ENCODE measurements at places on chromosomes 12 and 14.

GRCh38 chr12:94135896-94136295, 12.5 kb upstream of the PLXNC1 start:
- no peak for DNase-seq

DNA sequence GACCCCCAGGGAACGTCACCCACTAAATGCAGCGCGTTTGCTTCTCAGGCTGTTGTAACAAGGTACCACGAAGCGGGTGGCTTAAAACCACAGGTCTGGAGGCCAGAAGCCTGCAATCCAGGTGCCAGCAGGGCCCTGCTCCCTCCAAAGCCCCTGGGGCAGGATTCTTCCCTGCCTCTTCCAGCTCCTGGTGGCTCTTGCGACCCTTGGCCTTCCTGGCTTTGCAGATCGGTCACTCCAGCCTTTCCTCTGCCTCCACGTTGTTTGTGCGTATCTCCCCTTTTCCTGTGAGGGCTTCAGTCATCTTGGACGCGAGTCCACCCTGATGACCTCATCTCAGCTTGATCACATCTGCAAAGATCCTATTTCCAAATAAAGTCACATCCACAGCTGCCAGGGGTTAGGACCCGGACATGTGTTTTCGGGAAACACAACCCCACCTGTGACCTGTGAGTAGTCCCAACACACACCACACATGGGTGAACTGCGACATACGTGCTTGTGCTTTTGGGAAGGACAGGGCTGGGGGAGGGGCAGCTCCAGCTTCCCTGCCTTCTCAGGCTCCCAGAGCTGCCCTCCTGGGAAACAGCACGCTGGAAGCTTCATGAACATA, 114.5 kb upstream of the NCOR2 start:
- DNase-seq = no peak

- no peak for DNase-seq
These were observed 12.7 kb downstream of the PPP2R5C start for GRCh38 chr14:101774006-101774795.

- DNase-seq = no peak
These were observed 520 bp downstream of the CSRP2 start for GRCh38 chr12:76878099-76878898.

DNA sequence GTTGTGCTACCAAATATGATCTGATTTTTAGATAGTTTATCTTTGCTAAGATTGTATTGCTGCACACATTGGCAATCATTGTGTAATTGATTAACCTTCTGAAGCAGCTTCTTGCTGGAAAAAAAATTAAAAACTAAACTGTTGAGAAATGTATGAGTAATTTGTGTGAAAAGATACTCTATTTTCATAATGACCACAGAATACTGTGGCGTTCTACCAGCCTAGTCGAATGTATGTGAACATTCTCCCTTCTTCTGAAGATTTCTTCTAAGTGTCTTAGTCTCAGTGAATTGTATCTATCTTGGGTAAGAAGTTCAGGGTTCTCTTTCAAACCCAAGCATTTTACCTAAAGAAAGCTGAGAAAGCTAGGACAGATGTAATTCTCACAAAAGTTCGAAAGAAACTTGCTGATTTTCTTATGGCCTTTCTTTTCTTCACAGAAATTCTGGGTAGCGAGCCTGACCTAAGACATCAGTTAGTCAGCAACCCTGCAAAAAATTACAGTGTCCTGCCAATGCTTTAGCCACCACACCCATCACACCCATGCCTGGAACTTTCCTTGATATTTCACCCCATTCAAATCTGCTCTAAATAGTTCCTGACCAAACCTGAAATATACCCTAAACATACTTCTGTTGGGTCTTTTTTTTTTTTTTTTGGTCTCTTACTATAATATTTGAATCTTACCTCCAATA, 27.1 kb upstream of the C12orf71 start:
- DNase-seq = no peak

DNA sequence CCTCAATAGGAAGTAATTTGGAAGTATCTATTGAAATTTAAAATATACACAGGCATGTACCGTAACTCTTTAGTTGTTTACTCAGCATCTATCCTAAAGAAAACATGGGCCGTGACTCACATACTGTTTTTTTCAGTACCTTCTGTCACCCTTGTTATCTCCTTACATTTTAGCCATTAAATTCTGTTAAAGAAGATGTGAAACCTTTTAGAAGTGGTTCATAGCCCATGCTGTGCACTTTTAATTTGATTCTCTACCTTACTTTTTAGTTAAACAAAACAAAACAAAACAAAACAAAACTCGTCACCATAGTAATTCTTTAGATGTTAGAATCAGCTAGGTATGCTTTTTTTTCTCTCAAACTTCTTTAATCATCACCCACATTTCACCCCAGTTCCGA, 494.4 kb upstream of the RGS6 start:
- DNase-seq = no peak

DNA sequence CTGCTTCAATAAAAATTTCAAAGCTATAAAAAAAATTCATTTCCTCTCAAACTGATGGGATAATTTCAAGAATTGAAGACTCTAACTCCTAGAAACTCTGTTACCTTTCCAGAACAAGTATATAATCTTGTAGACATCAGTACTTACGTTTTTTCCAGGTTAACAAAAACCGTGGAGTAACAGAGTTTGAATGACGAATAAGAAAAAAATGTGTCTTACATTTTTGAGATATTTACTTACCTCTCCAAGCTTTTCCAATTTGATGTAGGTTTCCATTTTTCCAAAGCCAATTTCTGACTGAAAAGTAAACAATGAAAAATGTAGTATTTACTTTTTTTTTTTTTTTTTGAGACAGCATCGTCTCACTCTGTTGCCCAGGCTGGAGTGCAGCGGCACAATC, 100.2 kb downstream of the CDK17 start:
- DNase-seq = no peak

- DNase-seq = no peak
These were observed 72.6 kb downstream of the LRP6 start for GRCh38 chr12:12194206-12194605.

- DNase-seq = no peak
These were observed 148.8 kb upstream of the GARIN6 start for GRCh38 chr12:99498756-99499155.

DNA sequence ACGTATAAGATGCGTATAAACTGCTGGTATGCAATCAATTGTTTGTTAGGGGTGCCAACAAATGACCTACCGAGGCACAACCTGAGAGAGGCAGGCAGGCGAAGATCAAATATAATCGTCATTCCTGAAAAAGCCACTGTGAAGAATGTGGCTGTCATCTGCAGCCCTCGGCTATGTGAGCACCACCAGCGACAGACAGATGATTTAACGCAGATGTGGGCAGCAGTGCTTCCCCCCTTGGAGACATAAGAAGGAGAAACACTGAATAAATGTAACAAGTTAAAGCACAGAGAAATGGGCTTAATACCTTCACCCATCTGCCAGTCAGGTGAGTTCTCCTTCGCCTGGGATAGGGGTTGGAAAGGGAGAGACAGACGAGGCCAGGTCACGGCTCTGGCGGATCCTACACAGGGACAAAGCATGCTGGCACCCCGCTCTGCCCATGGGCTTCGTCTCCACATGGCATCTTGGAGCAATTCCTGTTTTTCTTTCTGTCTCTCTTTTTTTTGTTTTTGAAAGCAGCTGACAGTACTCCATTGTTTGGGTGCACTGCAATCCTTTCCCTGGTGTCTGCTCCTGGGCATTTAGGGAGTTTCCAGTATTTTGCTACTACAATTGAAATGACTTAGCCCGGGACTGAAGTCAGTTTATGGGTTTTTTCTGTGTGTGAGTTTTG, 28.1 kb downstream of the TNFAIP2 start:
- no peak for DNase-seq

DNA sequence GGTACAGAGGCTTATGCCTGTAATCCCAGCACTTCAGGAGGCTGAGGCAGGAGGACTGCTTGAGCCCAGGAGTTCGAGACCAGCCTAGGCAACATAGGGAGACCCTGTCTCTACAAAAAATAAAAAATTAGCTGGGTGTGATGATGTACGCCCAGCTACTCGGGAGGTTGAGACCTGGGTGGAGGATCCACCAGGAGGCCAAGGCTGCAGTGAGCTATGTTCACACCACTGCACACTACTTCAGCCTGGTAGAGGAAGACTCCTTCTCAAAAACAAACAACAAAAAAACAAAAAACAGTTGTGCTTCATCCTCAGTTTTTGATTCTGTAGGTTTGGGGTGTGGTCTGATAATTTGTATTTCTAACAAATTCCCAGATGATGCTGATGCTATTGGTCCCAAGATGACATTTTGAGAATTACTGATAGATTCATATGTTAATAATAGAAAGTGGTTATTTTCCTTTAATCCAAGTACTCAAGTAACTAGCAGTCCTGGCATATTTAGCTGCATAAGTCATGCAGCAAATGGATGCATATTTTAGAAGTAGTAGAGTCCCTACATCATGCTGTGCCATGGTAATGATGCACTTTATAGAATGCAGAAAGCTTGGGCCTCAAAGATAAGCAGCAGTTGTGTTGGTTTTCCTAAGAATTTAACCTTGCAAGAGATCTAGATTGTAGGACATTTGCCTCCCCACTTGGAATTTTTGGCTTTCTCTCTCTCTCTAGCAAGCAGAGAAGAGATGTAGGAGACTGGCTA, 76.1 kb upstream of the PAWR start:
- DNase-seq = no peak

GRCh38 chr12:132081423-132081822, 62.7 kb downstream of the DDX51 start:
- no peak for DNase-seq

DNA sequence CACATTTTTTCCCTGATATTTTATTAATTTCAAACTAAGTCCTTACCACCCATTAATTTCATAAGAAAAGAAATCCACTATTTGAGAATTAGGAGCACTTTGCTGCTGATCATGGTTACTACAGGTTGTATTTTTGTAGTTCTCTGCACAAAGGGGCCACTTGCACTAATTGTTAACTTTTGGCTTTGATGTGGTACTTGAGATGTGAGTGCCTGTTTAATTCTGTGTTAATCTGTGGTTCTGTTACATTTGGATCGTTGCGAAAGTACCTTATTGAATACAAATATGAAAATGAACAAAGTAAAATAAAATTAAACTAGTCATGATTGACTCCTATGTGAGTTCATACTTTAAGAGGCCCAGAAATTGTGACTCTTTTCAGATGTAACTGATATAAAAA, 374.9 kb upstream of the RGS6 start:
- DNase-seq = no peak

DNA sequence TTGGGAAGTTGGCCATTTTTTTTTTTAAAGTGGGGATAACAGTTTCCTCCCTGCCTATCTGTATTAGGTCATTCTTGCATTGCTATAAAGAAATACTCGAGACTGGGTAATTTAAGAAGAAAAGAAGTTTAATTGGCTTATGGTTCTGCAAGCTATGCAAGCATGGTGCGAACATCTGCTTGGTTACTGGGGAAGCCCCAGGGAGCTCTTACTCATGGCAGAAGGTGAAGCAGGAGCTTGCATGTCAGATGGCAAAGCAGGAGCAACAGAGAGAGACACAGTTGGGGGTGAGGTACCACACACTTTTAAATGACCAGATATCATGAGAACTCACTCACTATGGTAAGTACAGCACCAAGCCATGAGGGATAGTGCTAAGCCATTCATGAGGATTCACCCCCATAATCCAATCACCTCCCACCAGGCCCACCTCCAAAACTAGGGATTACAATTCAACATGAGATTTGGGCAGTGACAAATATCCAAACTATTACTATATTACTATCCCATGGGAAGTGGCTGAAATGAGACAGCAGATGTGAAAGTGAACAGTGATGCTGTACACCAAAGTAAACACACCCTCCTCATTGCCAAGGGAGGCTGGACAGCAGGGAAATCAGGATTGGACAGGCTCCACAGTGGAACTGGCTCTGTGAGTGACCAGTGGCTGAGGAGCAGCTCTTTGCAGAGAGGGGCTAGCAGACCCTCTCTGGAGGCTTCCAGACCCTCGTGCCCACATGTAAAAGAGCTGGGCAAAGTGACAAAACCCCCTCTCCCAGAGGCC, 40.5 kb downstream of the CRACR2A start:
- DNase-seq = no peak

- no peak for DNase-seq
These were observed 353 bp upstream of the PTPRR start for GRCh38 chr12:70920891-70921290.

DNA sequence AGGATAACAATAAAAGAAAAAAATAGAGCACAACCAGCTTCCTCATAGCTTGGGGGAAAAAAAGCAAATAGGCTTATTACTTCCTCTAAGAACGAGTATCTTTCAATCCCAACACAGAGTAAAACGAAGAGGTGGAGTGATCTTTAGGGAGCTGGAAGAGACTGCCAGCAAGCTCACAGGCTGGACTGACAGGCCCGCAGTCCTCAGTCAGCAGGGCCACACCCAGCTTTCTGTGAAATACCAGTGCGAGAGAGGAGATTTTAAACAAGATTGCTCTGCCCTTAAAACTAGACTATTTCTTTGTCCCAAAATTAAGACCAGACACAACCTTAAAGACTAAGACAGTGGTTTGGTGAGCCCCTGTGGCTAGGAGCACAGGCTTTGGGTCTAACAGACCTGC, 32.9 kb downstream of the SETD3 start:
- DNase-seq = no peak

- DNase-seq = no peak
These were observed 130.3 kb downstream of the ITPR2 start for GRCh38 chr12:26702741-26703140.

DNA sequence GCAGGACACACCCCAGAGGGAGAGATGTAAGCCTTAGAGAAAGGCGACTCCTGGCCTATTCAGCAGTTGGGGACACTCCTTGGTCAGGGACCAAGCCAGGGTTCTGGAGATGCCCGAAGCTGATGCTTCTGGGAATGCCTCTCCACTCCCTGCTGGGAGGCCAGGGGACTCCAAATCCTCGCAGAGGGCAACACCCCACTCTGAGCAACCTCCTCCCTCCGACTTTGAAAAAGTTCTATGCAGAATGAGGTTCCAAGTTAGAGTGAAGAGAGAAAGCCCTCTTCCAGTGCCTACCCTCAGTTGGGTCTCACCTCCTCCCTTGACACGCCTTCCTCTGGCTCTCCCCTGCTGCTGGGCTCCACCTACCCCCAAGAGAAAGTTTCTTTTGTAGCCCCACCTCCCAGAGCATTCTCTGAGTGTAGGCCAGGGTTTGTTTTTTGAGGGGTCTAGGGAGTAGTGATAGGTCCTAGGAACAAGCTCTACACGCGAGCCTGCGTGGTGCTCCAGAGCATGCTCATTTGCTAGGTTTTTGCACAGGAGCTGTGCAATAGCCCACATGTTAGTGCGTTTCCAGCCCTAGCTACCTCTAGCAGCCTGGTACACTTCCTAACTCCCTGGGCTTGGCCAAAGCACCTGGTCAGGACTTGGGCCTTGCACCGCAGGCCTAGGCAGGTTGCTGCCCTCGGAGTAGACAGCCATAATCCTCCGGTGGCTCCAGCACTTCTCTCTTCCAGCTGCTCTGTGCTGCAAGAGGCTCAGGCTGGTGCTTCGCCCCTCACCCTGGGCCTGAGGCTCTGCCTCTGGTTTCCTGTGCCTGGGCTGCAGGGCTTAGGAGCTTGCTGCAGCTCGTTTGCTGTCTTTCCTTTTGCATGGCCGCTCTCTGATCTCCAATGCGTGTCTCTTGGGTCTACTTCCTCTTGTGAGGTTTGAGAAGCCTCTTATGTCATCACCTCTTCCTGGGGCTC, 590 bp upstream of the CEBPE start:
- DNase-seq = peak; percentile 38

GRCh38 chr12:54759751-54760150, 94.6 kb upstream of the MUCL1 start:
- DNase-seq = peak; percentile 24
